Stromal cell of bone marrow (primary cell): ENCODE measurements at places on chromosomes 3 and 15.

DNA sequence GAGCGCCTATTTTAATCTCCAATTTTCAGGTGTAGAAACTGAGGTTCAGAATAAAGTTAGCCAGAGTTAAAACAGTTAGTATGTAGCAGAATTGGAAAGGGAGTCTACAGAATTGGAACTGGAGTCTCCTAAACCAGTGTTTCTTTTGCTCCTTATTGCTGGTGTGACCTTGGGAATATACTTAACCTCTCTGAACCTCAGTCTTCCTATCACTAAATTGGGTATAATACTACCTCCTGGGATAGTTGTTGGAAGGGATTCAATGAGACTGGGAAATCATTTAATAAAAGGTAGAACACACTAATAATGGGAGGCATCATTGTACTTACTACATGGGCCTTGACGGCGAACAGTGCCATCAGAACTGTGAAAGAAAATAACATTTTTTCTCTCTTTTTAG lies 55.1 kb downstream of the LPP start:
- DNase-seq: no peak

GRCh38 chr3:155766206-155766605 lies 21.3 kb upstream of the PLCH1 start:
- DNase-seq: no peak

GRCh38 chr3:71905426-71905825 lies 120.5 kb upstream of the PROK2 start:
- DNase-seq: no peak

DNA sequence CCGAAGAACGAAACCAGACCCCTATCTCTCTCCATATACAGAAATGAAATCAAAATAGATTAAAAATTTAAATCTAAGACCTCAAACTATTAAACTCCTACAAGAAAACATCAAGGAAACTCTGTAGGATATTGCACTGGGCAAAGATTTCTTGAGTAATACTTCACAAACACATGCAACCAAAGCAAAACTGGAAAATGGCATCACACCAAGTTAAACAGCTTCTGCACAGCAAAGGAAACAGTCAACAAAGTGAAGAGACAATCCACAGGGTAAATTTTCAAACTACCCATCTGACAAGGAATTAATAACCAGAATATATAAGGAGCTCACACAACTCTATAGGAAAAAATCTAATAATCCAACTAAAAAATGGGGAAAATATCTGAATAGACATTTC lies 29.4 kb downstream of the CCK start:
- no peak for DNase-seq

DNA sequence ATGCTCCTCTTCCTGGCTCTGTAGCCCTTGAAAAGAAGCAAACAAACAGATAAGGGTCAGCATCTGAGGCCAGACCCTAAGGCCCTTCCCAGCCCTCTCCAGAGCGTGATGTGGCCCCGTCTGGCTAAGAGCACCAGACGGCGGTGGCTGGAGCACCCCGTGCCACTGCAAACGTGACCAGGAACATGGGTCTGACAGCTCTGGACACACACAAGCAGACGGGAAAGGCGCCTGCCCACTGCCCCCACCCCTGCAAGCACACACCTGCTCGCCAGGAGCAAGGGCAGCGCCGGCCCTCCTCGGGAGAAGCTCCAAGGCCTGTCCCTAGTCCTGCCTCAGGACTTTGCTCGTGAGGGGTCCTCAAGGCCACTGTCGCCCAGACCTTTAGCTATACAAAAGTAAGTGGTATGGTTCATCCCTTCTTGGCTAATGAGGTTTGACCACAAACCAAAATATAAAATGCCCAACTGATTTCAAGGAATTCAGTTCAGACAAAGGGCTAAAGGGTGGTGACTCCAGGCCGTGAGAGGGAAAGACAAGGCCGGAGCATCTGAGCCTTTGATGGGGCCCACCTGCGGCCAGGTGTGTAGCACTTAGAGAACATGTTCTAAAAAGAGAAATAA lies 90.4 kb downstream of the XXYLT1 start:
- no peak for DNase-seq

DNA sequence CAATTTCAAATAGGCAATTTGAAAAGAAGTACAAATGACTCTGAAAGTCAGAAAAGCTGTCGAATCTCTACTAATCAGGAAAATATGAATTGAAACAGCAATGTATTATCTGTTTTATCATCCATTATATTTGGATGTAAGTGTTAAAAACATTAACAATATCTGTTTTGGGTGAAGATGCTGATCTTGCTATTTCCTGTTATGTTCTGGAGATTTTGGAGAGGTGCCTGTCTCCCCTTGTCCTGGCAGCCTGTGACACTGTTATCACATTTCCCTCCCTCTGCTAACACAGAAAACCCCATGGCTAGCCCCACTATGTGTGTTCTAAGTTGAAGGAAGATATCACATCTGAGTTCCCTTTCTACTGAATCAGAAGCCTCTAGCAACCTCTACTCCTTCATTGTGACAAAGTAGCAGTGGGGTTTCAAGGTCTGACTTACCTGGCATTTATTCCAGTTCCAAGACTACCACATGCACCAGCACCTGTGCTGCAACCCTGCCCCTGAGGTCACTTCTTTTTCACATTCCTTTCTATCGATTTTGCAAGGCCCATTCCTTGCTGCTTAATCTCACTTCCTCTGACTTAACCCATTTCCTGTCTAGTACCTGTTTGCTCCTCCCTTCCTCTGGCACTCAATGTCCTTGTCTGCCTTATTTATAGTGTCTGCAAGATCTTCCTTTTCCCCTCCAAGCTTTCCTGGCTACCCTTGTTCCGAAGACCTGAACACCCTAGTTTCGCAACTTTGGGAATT lies 95.5 kb upstream of the COL8A1 start:
- DNase-seq: no peak

DNA sequence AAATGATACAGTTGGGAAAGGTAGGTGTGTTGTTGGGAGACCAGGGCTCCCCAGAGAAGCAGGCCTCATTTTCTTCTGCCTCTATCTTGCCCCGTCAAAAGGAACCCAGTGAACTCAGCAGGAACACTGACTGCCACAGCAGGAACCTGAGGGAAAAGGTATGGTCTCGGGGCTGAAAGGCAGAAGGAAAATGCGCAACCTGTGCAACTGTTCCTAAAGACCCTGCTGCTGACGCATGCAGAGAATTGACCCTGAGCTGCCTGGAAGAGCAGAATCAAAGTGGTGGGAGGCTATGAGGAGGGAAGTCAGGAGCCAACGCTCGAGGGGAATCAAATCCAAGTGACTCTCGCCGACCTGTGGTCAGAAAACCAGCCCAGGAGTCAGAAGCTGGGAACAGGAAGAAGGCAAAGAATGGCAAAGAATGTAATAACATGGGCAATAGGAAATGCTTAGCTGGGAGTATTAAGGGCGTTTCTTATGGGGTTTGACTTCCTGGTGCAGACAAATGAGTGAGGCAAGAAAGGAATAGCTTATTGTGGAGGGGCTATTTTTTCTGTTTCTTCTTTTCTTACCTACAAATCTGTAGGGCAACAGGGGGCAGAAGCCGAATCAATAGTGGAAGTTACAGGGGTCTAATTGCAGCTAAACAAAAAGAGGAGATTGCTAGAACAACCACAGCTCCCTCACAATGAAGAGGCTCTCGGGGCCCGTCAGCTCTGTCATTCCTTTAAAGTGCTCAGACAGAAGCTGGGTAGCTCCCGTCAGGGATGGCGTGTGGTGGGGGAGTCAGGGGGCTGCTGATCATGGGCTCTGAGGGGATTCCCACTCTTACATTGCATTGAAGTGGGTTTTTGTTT lies 65.4 kb upstream of the DLG1 start:
- no peak for DNase-seq

GRCh38 chr3:8658306-8659212 lies 14.0 kb upstream of the SSUH2 start:
- DNase-seq: no peak

- DNase-seq: no peak
Observed at GRCh38 chr3:101845425-101845824, 3.9 kb upstream of the NFKBIZ start.

- no peak for DNase-seq
Observed at GRCh38 chr15:50893976-50894375, 14.5 kb upstream of the AP4E1 start.

GRCh38 chr3:49030321-49030720 lies 1.1 kb upstream of the IMPDH2 start:
- no peak for DNase-seq

DNA sequence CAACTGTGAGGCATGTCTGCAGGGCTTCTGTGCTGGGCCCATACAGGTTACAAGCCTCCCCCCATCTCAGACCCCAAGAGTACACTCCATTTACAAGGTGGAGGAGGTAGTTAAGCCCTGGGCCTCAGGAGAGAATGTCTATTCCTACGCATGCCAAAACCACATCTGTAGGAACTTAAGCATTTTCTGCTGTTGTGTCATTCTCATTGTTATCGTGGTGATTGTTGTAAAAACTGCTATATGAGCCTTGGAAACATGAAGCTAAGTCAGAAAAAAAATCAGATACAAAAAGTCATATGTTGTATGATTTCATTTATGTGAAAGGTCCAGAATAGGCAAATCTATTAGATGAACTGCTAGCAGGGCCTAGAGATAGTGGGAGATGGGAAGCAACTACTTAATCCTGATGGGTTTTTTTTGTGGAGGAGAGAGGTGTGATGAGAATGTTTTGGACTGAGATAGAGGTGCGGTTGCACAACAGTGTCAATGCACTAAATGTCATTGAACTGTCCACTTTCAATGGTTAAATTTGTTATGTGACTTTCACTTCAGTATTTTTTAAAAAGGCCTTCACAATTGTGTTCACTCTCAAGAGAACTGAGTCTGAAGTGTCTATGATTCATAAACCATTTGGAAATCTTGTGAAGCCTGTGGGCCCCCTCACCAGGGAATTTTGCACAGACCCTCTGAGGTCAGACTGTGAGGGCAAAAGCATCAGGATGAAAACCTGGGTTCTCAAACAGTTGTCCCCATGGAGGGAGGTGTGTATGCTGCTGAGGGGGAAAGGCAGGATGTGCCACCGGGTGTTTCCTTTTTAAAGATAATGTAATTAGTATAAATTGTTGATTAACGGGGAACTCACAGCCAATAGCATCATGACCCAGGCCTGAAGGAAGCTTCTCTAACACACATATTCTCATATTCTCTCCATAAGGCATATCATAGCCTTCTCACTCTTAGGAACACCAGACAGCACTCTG lies 3.2 kb downstream of the RTP3 start:
- peak; percentile 31 for DNase-seq

GRCh38 chr15:99249270-99249841 lies at the start of gene TTC23:
Gene TTC23 (minus strand): TSS chr15:99249581. CDS start chr15:99228712, 20,869 bp downstream.
- DNase-seq: peak; percentile 90

- DNase-seq: no peak
Observed at GRCh38 chr3:192409838-192410683, 317.3 kb downstream of the FGF12 start.

DNA sequence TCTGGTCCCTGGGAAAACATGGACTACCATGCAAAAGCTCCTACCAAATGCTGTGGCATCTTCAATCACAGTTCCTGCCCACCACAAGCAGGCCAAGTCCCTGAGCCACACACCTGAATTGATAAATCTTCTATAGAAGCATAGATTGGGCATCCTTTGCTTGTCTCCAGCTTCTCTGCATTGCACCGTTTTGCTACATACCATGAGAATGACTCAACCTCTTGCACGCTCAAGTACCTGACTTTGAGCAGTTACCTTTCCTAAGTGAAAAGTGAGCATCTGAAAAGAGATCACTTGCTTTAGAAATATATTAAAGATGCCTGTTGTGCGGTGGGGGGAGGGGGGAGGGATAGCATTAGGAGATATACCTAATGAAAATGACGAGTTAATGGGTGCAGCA lies 31.3 kb downstream of the GATM start:
- no peak for DNase-seq

GRCh38 chr15:36742696-36743095 lies 163.3 kb downstream of the CDIN1 start:
- no peak for DNase-seq

GRCh38 chr3:74592359-74592758 lies 22.1 kb downstream of the CNTN3 start:
- DNase-seq: no peak

- no peak for DNase-seq
Observed at GRCh38 chr3:127800508-127800907, 21.8 kb downstream of the MGLL start.

GRCh38 chr3:124277144-124277890 lies 285.4 kb upstream of the ROPN1 start:
- DNase-seq: no peak

DNA sequence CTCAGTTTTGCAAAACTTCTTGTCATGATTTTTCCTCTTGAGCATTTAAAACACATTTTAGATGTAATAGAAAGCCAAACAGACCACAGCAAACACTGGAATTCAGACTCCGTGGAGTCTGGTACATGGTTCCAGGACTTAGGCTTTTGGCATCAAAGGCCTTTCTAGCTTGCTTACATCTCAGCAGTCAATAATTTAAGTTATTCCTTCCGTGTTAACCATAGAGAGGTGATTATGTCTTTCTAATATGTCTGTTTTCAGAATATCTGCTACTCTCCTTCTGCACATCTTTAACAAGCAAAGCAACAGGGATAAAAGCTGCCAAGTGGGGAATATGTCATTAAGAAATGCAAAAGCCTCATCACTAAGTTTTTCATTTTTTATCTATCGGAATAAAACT lies 171.7 kb upstream of the CRBN start:
- no peak for DNase-seq

DNA sequence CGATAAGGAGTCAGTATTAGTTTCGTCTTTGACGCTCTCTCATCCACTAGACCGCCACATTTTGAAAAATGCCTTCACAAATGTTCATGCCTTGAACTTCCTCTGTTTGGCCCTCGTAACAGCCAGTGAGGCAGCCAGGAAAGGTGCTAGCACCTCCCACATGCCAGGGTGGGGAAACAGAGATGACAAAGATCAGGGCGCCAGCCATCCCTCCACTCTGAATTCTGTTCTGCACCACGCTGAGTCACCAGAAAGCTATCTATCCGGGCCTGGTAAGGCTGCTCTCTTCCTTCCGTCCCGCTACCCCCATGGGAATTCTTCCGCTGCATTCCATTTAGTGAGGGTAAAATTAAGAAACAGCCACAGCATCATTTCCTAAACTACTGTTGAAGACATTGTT lies 31.3 kb upstream of the BCL2L10 start:
- DNase-seq: peak; percentile 41

GRCh38 chr3:149879872-149880271 lies 66.9 kb downstream of the RNF13 start:
- DNase-seq: peak; percentile 48

DNA sequence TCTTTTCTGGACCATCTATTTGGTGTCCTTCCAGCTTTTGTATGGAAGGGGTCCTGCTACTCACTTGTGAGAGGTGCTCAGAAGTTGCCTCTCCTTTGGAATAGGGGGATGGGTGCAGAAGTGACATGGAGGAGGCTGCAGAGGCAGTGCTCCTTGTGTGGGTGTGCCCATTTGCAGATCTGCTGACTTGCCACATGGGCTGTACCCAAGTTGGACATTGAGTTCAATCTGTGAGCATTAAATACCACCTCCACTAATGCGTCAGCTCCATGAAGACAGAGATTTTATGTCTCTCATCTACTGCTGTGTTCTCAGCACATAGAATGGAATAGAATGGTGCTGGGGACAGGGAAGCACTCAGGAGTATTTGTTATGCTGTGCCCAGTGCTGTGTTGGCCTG lies 76.2 kb downstream of the RGMA start:
- DNase-seq: no peak

GRCh38 chr3:165466856-165467255 lies 270.7 kb upstream of the SLITRK3 start:
- no peak for DNase-seq

- DNase-seq: no peak
Observed at GRCh38 chr3:194994551-194994981, 276.4 kb downstream of the XXYLT1 start.

GRCh38 chr15:85767785-85768529 lies 26.8 kb downstream of the KLHL25 start:
- DNase-seq: no peak

GRCh38 chr3:64253689-64254088 lies 28.4 kb upstream of the PRICKLE2 start:
- DNase-seq: no peak

GRCh38 chr3:29889215-29889614 lies 608.3 kb downstream of the RBMS3 start:
- peak; percentile 28 for DNase-seq
